HS-5 (cell line): ENCODE measurements at places on chromosomes 12 and 14.
A peak's percentile ranks its signal among the peaks of the same experiment; 100 is the strongest.

GRCh38 chr14:91380610-91381371, 36.8 kb downstream of the CCDC88C start:
- no peak for DNase-seq

GRCh38 chr12:106913456-106913855, 42.3 kb upstream of the TMEM263 start:
- no peak for DNase-seq

GRCh38 chr12:119693511-119693910, 25.6 kb downstream of the PRKAB1 start:
- no peak for DNase-seq

DNA sequence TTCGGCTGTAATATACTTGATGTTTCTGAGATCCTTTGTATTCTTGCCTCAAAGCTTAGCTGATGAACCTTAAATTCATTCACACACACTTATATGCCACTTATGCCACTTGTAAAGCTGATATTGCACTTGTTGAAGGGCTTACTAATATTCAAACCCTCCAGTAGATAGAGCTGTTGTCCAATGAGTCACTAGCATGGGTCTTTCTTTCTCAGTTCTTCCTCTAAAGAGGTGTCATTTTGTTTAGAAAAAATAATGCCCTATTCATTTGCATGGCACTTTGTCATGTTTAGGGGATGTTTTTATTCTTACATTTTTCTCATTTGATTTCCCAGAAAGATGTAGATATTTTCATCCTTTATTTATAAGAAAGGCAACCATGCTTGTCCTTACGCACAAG, 56.4 kb downstream of the MON2 start:
- no peak for DNase-seq

DNA sequence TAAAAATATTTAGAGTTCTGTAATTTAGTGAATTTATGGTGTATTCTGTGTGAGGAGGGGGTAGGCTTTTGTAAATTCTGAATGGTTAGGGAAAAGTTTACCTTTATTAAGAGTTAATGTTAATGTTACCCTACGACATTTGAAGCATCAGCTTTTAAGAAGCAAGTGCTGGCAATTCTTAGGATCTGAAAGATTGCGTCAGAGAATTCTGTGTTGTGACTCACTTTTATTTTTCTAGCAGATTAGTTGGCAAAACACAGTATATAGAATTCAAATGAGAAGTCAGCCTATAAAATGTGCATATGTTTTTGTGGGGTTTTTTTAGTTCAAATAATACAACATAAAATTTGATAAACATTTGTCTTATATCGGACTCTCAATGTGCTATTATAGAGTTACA, 97.6 kb downstream of the RAD52 start:
- DNase-seq = peak; percentile 58

DNA sequence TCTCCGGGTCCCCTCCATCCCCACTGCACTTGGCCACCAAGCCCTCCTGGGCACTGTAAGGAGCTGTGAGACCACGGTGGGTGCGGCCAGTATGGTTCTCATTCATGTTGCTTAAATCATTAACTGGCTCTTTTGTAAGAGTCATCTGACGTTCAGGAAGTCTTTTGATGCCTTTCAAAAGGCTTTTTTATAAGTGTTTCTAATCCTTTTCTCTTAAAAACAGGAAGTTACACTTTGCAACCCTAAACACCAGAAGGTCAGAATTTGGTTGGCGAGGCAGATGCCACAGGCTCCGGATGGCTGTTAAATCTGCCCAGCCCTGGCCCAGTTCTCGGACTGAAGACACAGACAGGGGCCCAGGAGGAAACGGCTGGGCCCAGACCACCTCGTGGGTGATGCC, 26.1 kb upstream of the DIO3 start:
- no peak for DNase-seq

DNA sequence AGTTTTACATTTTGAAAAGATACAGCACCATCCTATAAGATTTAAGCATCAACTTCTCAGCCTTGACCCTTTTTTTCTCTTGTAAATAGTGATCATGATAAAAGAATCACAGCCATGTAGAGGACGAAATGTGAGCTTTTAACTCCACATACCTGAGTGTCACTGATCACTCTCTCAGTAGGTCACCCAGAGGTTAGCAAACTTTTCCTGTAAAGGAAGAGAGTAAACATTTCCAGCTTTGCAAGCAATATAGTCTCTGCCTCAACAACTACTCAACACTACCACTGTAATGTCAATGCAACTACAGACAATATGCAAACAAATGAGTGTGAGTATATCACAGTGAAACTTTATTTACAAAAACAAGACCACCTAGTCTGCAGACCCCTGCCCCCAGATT, 912.1 kb downstream of the DIO2 start:
- DNase-seq = no peak

DNA sequence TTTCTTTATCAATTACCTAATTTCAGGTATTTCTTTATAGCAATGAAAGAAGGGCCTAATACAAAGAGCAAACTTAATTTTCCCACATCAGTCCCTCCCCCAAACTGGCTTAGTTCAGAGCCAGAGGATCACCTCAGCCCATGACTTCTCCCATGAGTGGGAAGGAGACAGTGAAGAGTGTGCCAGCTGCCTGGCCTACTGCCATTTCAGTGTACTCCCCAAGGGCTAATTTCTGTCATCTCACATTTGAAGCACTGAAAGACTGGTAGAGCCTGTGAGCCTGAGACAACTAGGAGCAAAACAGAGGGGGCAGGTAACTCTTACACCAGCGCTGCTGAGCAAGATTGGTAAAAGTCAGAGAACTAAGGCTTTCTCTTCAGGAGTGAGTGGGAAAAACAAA, 29.1 kb upstream of the ADAM20 start:
- DNase-seq = no peak

DNA sequence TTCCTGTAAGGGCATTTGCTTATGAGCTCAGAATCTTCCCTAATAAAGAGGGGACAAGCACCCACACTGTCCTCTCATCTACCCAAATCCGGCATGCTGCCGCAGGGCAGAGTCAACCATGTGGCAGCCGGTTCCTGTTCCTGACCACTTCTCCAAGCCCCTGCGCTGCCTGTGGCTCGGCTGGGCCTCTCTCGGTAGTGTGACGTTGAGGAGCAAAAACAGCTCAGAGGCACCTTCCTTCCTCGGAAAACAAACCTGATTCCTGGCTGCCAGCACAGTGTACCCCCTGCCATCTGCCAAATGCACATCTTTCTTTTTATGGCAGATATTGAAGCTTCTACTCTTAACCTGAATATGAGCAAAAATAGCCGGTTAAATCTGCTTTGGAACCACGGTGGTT, 50.5 kb downstream of the CFAP251 start:
- DNase-seq = no peak

DNA sequence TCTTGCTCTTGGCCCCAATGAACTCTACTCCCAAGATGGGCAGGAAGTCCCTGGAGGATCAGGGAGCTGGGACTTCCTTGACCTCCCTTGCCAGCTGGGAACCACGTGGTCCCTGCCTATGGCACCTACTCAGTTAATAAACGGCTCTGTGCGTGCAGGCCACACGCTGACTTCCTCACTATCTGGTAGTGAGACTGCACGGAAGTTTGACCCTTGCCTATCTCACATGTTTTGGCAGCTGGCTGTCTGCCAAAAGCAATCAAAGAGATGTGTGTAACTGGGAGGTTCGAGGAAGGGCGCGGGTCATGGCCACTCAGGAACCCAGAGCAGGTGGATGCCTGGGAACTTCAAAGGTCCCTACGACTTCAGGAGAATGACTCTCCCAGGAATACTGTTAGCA, 57.9 kb downstream of the RFLNA start:
- no peak for DNase-seq

GRCh38 chr12:39807043-39807442, 187.4 kb upstream of the ABCD2 start:
- DNase-seq = no peak
